ENCODE measurements at places on chromosomes 12 and 14.

- H3K4me3 ChIP-seq = no peak overlapping the region
- peak overlapping the region; percentile 47 for H3K27ac ChIP-seq
- peaks cover 19% of the 10 kb centered on the region for H3K4me1 ChIP-seq
- no peaks in the 10 kb centered on the region for H3K27me3 ChIP-seq
These were observed 15.5 kb upstream of the ENDOU start for GRCh38 chr12:47740606-47741339.

DNA sequence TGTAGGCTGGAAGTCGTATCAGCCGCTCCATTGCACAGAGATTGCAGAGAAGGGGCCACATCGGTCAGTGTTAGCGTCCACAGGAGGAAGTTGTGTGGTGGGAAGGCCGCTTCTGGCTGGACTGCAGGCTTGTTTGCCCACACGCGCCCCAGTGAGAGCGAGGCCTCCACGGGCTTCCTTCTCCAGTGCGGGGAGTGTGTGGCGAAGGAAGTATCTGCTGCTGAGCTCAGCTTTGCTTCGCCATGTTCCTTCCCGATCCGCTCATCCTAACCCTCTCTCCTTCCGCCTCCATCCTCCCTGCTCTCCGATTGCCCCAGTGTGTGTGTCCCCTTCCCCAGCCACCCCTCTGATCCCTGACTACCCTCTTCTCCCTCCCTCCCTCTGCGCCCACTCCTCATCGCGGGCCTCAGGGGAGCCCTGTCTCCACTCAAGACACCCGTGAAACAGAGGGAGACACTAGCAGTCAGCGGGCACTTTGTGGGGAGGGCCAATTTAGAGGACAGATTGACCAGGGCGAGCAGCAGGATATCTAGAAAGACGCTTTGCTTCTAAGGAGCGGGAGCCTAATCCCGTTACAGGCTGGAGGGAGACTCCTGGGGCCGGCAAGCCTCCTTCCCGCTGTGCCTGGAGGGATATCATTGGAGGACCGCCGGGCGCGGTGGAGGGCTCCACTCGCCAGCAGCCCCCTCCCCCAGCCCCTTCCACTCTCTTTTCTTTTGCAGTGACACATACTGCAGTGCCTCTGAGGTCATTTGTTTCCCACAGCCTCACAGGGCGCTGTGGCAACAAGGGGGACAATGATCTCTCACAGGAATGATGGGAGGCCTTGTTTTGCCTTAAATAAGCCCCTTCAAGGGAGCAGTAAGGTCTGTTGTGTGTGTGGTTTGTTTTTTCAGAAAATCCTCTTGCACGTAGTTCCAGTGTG lies 428.8 kb downstream of the ZFP36L1 start:
- H3K27ac ChIP-seq = no peak overlapping the region
- peaks cover 14% of the 10 kb centered on the region for H3K4me1 ChIP-seq
- H3K27me3 ChIP-seq = no peaks in the 10 kb centered on the region

DNA sequence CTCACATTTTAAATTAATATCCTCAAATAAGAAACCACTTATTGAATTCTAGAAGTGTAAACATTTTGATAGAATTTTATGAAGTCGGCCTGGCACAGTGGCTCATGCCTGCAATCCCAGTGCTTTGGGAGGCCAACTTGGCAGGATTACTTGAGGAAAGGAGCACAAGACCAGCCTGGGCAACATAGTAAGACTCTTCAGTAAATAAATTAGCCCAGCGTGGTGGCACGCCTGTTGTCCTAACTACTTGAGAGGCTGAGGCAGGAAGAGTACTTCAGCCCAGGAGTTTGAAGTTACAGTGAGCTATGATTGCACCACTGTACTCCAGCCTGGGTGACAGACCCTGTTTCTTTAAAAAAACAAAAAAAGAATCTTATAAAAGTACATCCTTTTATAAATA lies 8.9 kb upstream of the ZNF410 start:
- no peaks in the 10 kb centered on the region for H3K36me3 ChIP-seq
- no peaks in the 10 kb centered on the region for H3K4me1 ChIP-seq
- no peaks in the 10 kb centered on the region for H3K27me3 ChIP-seq
- no peak overlapping the region for H3K4me3 ChIP-seq

DNA sequence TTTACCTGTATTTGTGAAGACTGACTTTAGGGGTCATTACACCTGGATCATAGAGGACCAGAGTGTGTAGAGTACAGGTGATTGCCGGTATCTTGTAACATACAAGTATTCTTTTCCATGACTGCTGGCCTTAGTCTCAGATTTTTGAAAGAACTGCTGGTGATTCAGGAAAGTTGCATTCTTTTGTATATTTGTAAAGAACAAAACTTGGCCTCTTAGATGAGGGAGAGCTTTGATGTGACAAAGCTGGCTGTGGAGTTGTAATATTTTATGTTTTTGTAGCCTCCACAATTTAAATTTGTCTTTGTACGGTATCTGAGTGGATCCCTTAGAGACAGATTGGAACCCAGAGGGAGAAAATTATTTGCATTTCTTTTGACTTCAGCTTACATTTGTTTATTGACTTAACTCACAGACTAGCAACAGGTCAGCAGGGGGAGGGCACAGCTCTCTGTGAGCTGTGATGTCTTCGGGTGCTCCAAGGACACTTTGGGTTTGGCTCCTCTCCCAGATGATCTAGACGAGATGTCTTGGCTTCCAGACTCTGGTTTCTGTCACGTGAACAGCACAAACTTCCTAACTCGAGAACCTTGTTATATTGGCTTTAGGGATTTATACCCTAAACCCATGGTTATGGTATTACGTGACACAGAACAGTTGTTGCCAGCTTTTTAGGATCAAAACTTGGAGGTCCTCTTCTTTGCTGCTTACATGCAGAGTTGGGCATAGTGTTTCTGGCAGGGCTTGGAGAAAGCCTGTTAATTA lies 65.9 kb downstream of the DAAM1 start:
- no peaks in the 10 kb centered on the region for H3K36me3 ChIP-seq
- no peaks in the 10 kb centered on the region for H3K4me1 ChIP-seq
- no peaks in the 10 kb centered on the region for H3K27me3 ChIP-seq
- DNase-seq = no peak
- H3K4me3 ChIP-seq = no peak overlapping the region

- no peak for DNase-seq
- no peak overlapping the region for H3K4me3 ChIP-seq
- H3K36me3 ChIP-seq = no peaks in the 10 kb centered on the region
- no peak overlapping the region for H3K27ac ChIP-seq
These were observed 439.6 kb upstream of the LRFN5 start for GRCh38 chr14:41167040-41167439.

GRCh38 chr14:22850944-22851764 lies 14.8 kb downstream of the MMP14 start:
- H3K4me3 ChIP-seq = no peak overlapping the region
- DNase-seq = no peak
- no peaks in the 10 kb centered on the region for H3K36me3 ChIP-seq
- no peaks in the 10 kb centered on the region for H3K4me1 ChIP-seq
- H3K27ac ChIP-seq = no peak overlapping the region

GRCh38 chr12:74646831-74647230 lies 109.2 kb downstream of the ATXN7L3B start:
- DNase-seq = no peak
- H3K27me3 ChIP-seq = no peaks in the 10 kb centered on the region
- H3K36me3 ChIP-seq = no peaks in the 10 kb centered on the region
- H3K4me1 ChIP-seq = no peaks in the 10 kb centered on the region
- no peak overlapping the region for H3K27ac ChIP-seq

DNA sequence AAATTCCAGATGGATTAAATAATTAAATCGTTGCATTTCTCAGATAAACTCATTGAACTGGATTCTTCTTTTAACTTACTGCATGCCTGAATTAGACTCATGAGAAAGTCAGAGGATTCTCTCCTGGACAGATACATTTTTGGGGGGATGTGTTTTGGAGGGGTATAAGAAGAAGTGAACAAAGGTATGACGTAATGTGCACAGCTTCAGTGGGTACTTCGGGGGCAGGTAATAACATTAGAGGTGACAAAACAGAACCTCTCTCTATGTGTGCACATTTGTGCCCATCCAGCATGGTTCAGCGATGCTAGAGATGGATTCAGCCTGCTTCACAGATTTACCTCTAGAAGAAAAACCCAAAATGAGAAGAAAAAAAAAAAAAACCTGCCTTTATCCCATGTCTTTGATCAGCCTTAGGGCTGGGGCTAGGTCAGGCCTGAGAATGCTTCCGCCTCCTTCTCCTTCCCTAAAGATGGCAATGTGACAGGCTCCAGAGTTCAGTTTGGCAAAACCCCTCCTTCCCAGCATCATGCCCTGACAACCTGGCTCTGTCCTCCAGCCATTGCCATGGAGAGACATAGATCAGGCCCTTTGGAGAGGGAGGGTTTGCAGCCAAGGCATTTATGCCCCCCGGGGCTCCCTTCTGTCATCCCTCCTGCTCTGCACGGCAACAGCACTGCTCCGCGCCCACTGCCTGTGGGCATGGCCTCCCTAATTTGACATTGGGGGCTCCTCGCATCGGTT lies 166.7 kb downstream of the KCNA5 start:
- no peaks in the 10 kb centered on the region for H3K27me3 ChIP-seq
- no peaks in the 10 kb centered on the region for H3K4me1 ChIP-seq
- no peaks in the 10 kb centered on the region for H3K36me3 ChIP-seq

DNA sequence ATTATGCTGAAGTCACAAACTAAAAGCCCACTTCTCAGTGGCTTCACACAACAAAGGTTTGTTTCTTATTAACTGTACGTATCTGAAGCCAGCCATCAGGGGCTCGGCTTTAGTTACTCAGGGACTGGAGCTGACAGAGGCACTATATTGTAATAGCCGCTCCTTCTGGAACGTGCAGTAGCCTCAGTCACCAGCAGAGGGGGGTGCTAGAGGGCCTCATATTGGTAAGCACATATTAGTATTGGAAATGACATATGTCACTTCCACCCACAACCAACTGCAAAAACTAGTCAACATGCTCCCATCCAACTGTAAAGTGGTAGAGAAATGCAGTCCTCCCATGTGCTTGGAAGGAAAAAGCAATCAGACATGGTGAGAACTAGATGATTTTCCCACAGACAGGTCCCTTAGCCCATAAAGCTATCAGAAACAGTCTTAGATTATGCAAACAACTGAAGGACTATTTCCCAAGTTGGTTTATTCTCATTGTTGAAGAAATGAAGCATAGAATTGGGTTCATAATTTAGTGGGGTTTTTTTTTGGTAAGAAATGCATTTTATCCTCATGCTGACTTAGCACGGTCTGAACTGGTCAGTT lies 183.6 kb upstream of the G2E3 start:
- H3K27me3 ChIP-seq = no peaks in the 10 kb centered on the region
- DNase-seq = peak; percentile 4
- no peaks in the 10 kb centered on the region for H3K36me3 ChIP-seq
- H3K4me3 ChIP-seq = no peak overlapping the region
- H3K27ac ChIP-seq = no peak overlapping the region

DNA sequence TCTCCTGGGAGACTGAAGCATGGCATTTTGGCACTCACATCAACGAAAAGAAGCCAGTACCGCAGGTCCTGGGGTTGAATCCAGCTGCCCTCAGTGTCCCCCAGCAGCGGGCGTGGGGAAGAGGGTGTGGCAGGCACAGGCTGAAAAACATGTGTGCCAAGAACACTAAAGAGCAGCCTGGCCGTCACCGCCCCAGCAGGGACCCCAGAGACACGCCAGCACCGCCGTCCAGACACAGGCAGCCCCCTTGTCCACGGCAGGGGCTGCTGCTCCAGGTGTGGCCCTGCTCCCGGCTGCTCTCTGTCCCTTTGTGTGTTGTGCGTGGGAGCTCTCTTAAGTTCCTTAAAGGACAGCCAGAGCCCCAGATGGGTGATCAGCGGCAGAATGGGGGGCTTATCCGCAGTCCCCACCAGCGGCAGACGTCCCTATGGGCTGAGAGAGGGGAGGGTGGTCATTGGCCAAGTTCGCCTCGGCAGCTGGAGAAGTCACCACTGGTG lies 556 bp downstream of the PHETA1 start:
- peaks cover 19% of the 10 kb centered on the region for H3K4me1 ChIP-seq
- H3K27me3 ChIP-seq = no peaks in the 10 kb centered on the region
- no peaks in the 10 kb centered on the region for H3K36me3 ChIP-seq
- no peak for DNase-seq

GRCh38 chr14:92392711-92393110 lies 69.7 kb downstream of the SLC24A4 start:
- no peaks in the 10 kb centered on the region for H3K27me3 ChIP-seq
- no peak for DNase-seq
- H3K36me3 ChIP-seq = no peaks in the 10 kb centered on the region
- no peak overlapping the region for H3K4me3 ChIP-seq
- H3K27ac ChIP-seq = no peak overlapping the region

DNA sequence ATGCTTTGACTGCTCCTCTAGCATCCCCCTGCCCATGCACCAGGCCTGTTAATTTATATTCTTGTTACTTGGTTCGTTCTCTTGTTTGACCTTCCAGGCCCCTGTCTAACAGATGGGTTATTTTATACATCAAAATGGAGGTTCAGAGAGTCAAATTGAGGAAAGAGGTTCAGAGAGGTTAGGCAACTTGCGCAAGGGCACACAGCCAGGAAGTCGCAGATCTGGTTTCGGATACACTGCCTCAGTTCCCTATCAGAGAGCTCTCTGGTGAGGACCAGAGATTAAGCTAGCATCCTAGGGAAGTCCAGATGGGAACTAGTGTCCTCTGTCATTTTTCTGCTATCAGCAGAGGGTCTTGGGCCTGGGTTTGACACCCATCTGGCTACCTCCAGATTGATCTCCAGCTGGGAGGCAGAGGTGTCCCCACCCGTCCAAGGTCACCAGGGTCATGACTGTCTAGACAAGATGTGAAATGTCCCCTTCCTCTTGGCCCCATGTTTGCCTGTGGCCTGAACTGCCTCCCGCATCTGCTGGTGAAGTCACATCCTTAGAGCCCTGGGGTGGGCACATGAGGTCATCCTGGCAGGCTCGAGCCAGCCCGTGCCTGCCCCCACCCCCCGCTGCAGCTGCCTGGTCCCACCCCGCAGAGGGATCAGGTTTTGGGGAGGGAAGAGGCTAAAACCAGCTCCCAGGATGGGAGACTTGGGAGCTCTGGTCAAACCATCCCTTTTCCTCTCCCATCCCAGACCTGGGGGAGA lies 84.3 kb upstream of the NCOR2 start:
- H3K27ac ChIP-seq = no peak overlapping the region
- no peak overlapping the region for H3K4me3 ChIP-seq
- no peaks in the 10 kb centered on the region for H3K4me1 ChIP-seq
- no peaks in the 10 kb centered on the region for H3K27me3 ChIP-seq
- no peak for DNase-seq
- H3K36me3 ChIP-seq = no peaks in the 10 kb centered on the region

DNA sequence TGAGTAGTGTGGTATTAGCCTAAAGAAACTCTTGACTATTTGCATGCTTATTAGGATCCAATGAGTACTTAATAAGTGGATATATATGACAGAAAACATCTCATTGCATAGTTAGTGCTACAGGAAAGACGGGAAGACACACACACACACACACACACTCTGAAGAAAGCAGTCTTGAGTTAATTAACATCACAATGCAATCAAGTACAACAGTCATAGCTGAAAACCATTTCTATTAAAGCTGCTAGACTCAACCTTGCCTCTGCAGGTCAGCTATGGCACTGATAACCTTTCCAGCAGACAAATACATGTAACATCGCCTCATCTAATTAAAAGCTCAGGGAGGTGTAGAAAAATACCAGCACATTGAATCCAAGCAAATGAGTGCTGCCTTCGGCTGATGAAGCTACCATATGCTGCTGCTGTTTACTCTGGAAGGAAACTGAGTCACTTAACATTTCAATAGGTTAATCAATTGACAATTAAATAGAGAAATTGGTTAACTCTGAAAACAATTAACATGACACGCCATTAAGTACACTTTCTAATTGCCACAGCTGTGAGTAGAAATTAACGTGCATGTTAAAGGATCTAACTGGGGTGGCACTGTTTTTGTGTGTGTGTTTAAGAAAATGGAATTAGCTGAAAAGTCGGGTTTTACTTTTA lies 93.2 kb upstream of the OTX2 start:
- H3K4me1 ChIP-seq = no peaks in the 10 kb centered on the region
- H3K27ac ChIP-seq = no peak overlapping the region
- no peak for DNase-seq
- no peak overlapping the region for H3K4me3 ChIP-seq
- H3K27me3 ChIP-seq = no peaks in the 10 kb centered on the region
